ENCODE measurements at places on chromosomes 7 and 10.

- DNase-seq, result no peak
Measured at GRCh38 chr7:142934056-142934455, 510 bp upstream of the TRPV5 start.

- DNase-seq, result no peak
Measured at GRCh38 chr10:42475168-42476098, 162.9 kb downstream of the ZNF33B start.

GRCh38 chr7:30168835-30169573 is 34.2 kb downstream of the MTURN start:
- no peak for DNase-seq

DNA sequence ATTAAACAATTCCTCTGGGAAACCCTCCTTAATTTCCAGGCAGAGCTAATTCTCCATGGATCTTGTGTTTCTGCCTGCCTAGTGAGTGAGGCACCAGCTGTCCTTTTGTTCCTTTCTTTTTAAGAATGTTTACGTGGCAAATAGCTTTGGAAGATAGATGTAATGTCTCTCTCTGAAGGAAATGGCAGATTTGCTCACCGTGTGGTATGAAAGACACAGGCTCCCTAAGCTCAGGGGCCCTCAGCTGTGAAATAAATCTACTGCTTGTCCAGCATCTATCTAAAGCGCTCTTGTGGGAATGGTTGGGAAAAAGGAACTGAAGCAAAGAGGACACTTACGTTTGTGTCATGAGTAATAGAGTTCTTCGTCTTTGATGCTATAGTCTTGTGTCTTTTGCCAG is 64.6 kb downstream of the FAS start:
- DNase-seq, result no peak

All from ureter (tissue), 1 donor.